ENCODE measurements at places on chromosomes 3 and 15. TPM values are rescaled to one million over a fixed set of nuclear protein-coding genes. Genes with fewer than 3 reads are reported as not detected.

The ARL6 gene
- 7.1 TPM for total RNA-seq

The GNB4 gene
- total RNA-seq = 54.2 TPM

The FES gene
- total RNA-seq = 26.2 TPM

The EPHA6 gene
- not detected for total RNA-seq

The PLS1 gene
- total RNA-seq = under 0.01 TPM

The BLOC1S6 gene
- 76.7 TPM for total RNA-seq

The TBL1XR1 gene
- total RNA-seq = 223 TPM

The PIGZ gene
- 2.0 TPM for total RNA-seq

The SLC12A8 gene
- 8.4 TPM for total RNA-seq

The C3orf38 gene
- total RNA-seq = 17.6 TPM
